ENCODE measurements at places on chromosomes 4 and X.

DNA sequence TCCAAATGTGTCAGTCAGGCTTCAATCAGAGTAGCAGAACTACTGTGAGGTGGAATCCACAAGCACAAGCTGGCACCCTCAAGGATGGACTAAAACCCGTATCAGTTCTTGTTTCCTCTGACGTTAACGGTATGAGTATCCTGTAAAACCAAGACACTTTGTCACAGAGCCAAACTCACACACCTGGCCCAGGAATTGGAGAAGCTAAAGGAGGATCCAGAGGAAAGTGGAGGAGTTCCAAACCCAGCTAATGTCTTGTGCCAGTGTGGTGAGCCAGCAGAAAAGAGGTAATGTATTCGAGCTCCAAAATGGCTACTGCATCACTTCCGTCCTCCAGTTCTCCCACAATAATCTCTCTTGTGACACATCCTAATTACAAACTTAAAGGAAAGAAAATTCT lies 44.7 kb downstream of the ATP1B4 start:
- no peak for DNase-seq

GRCh38 chr4:183318656-183319055 lies 1.4 kb downstream of the CLDN22 start:
- DNase-seq: no peak

DNA sequence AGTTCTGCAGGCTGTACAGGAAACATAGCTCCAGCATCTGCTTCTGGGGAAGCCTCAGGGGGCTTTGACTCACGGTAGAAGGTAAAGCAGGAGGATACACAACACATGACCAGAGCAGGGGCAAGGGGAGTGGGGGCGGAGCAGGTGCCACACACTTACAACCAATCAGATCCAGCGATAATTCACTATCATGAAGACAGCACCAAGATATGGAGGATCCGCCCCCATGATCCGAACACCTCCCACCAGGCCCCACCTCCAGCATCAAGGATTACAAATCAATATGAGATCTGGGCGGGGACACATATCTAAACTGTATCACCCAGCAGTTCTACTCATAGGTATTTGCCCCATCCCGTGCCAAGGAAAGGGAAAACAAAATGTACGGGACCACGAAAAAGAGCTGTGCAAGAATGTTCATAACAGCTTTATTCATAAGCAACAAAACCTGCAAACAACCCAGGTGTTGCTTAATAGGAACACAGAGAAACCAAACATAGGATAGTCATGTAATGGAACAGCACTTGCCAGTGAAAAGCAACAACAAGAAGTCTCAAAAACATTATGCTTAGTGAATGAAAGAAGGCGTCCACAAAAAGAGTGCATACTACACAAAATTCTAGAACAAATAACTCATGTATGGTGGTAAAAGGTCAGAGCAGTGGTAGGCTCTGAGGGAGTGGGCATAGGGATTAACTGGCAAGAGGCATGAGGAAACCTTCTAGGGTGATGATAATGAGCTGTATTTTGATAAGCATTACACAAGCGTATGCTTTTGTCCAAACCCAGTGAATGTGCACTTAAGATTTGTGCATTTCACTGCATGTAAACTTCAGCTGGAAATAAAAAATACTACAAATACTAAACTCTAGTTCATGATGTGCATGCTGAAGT lies 130.9 kb upstream of the FAM9B start:
- peak; percentile 51 for DNase-seq

DNA sequence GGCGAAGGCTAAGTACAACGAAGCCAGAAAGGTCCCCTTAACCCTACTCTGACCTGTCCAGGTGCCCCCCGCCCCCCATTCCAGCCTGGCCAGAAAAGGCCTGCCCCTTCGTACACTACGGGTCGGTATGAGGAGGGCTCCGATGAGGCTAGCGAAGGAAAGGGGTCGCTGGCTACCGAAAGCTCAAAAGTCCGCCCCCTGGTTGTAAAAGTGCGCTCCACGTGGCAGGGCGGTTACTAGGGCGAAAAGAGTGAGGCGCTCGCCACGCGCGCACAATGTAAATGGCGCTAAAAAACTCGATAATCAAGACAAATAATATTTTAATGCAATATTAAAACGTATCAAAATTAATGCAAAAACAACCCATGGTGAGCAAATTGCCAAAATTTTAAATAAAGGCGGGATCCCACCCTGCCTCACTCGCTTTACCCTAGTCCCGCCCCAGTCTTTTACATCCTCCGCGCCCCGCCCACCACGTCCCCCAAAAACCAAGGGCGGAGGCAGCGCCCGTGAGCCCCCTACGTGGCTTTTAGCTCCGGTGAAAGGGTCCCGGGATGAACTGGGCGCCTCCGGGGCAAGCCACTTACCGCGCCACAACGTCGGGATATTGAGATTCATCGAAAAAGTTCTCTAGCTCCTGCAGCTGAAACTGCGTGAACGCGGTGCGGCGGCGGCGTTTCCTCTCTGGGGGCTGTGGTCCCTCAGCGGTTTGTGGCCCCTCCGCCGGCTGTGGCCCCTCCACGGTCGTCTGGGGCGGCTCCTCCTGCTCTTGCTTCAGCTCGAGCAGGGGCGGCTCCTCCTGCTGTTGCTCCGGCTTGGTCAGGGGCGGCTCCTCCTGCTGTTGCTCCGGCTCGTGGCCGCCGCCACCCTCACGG lies 929 bp downstream of the ESX1 start:
- DNase-seq: no peak

GRCh38 chr4:2962614-2963174 lies 512 bp downstream of the NOP14 start:
- peak; percentile 63 for DNase-seq

DNA sequence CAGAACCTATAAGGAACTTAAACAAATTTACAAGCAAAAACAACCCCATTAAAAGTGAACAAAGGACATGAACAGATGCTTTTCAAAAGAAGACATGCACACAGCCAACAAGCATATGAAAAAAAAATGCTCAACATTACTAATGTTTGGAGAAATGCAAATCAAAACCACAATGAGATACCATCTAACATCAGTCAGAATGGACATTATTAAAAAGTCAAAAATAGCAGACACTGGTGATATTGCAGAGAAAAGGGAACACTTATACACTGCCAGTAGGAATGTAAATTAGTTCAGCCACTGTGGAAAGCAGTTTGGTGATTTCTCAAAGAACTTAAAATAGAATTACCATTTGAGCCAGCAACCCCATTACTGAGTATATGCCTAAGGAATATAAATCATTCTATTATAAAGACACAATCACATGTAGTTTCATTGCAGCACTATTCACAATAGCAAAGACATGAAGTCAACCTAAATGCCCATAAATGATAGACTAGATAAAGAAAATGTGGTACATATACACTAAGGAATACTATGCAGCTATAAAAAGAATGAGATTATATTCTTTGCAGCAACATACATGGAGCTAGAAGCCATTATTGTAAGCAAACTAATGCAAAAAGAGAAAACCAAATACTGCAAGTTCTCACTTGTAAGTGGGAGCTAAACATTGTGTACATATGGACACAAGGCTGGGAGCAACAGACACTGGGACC lies 1509.4 kb downstream of the TECRL start:
- DNase-seq: no peak

- DNase-seq: no peak
These were observed 13.0 kb downstream of the SLC16A2 start for GRCh38 chrX:74434336-74434735.

GRCh38 chrX:42384956-42385355 lies 393.0 kb downstream of the PPP1R2C start:
- DNase-seq: no peak

DNA sequence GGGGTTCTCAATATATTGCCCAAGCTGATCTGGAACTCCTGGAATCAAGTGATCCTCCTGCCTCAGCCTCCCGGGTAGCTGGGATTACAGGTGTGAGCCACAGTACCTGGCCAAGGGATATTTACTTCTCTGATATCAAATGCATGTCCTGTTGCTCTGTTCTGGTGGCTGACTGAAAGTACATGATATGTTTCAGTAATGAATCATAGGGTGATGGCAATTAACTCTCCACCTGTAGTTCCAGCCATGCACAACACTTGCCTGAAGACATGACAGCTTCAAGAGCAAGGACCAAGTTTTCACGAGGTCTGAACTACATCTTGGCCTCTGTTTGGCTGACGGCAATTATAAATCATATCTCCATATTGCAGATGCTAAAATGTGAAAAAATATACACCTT lies 9.1 kb downstream of the ZCCHC4 start:
- no peak for DNase-seq

DNA sequence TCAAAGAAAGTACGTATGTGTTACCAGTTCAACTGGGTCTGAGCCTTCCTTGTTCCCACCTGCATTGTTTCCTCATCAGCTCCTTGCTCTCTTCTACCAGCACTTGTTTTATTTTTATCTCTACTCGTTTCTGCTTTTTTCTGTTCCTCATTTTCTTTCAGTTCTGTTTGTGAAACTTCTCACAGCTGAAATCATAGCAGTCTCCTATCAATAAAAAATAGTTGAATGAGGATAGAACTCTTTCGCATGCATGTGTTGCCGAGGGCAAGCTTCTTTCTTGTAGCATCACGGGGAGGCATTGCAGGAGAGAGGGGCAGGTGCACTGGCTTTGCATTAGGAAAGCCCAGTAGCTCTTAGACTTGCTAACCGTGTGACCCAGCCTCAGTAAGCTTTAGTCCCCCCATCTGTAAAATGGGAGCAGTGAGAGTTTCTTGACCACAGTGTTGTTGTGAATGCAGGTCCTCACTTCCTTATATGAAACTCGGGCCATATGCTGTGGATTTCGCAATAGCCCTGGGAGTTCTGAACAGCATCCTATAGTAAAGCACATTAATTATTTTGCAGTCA lies 24.7 kb downstream of the OFD1 start:
- DNase-seq: no peak

DNA sequence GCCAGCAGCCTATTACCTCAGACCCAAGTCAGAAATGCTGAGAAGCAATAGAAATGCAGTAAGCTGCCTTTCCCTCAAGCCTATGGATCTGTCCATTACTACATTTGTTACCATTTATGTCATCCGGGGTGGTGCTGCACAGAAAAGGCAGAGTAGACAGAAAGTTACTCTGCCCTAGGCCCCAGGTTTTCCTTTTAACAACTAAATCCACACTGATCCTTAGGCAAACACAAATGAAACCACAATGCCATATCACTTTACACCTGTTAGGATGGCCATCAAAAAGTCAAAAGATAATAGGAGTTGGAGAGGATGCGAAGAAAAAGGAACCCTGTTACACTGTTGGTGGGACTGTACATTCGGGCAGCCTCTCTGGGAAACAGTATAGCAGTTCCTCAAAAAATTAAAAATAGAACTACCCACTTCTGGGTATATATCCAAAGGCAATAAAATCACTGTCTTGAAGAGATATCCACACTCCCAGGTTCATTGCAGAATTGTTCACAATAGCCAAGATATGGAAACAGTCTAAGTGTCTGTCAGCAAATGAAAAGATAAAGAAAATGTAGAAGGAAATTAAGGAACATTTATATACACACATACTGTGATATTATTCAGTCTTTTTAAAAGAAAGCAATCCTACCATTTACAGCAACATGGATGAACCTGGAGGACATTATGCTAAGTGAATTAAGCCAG lies 186.3 kb downstream of the NWD2 start:
- no peak for DNase-seq

GRCh38 chr4:105107095-105107856 lies 39.4 kb upstream of the TET2 start:
- DNase-seq: no peak

- DNase-seq: no peak
These were observed 11.2 kb upstream of the ZCCHC13 start for GRCh38 chrX:74292808-74293123.

GRCh38 chr4:1216869-1217294 lies 32.0 kb downstream of the CTBP1 start:
- DNase-seq: no peak

- no peak for DNase-seq
These were observed 8.0 kb downstream of the PPARGC1A start for GRCh38 chr4:23881674-23882337.

DNA sequence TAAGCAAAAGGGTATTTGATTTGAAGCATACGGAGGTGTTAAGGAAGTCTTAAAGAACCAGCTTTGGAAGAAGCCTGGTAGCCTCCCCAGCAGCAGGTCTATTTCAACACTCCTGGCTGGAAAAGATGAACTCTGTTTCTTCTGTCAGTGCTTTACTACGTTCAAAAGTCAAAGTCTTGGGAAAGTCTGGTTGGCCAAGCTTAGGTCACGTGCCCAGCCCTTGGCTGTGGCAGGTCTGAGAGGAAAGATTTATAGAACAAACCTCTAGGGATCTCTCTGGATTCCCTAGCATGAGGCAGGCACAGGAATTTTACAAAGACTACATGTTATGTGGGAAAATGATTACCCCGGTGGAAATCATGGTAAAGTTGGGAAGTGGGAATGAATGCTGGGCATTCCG lies 8.6 kb upstream of the ARHGAP10 start:
- peak; percentile 77 for DNase-seq

GRCh38 chr4:124427095-124427767 lies 285.3 kb downstream of the ANKRD50 start:
- no peak for DNase-seq

- peak; percentile 85 for DNase-seq
These were observed 104.2 kb downstream of the AFF1 start for GRCh38 chr4:87038837-87039615.

DNA sequence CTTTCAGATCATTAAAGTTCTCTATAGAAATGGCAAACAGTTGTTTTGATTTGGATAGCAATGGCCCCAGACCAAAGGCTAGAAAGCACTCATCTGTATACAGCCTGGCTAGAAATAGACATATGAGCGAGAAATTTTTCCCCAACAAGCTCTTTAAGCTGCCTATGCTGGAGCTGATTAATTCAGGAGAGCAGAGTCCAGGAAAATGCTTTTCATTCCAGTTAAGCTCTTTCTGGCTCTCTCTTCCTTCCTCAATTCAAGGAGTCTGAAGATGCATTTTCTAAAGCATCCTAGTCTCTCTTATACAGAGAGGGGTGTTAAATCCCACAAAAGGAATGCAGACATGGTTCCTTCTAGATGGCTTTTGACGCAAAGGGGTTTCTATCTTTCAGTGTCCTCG lies 141.7 kb upstream of the RAI2 start:
- DNase-seq: no peak

GRCh38 chrX:100696699-100697351 lies 35.1 kb downstream of the SYTL4 start:
- DNase-seq: no peak

- DNase-seq: no peak
These were observed 178.5 kb downstream of the NHS start for GRCh38 chrX:17553469-17553868.

DNA sequence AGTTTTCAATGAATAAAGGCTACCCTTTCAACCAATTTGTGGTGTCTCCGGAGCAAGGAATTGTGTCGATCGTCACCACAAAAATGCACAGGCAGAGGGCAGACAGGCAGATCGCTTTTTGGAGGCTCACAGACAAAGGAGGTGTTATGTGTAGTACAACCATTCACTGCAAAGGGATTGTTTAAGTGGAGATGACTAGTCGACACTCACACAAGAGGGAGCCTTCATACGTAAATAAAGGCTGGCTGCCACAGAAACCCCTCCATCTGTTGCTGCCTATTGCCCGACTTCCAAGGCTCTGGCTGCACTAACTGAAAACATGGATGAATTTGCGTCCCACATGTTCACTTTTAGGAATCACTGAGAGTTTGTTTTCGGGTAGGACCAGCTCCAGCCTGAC lies 281.1 kb downstream of the NKX6-1 start:
- no peak for DNase-seq

- no peak for DNase-seq
These were observed 48.1 kb upstream of the ENPP6 start for GRCh38 chr4:184265546-184266351.

Data from fibroblast of villous mesenchyme (primary cell).